Stimulated activated CD4-positive, alpha-beta T cell treated with anti-CD3 and anti-CD28 coated beads, Interleukin-12 subunit alpha, Interleukin-12 subunit beta, amount 100 ng/mL, for 4 hours (primary cell): ENCODE measurements at places on chromosomes 6 and 20.

DNA sequence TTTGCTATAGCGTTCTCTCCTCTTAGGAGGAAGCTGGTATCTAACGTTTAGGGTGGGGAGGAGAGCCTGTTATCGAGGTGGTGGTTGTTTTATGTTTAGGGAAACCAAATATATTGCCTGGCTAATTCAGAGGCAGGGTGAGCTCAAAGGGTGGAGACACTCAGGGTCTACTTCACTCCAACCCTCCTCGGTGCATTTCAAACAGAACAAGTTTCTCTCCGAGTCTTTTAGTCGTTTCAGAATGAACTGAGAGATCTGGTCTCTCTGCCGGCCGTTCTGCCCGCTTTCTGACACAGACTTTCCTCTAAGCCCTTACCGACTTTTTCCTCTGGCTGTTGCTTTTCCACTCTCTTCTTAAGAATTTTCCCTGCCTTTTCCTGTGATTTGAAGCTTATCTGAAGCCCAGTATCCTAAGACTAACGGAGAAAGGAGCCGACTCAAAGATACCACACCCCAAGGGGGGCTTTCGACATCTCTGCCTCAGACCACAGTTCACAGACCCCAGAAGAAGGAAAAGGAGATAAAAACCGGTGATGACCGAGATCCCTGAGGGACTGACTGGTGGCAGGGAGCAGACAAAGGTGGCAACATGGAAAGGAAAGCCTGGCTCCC, 865 bp downstream of the STK38 start:
- DNase-seq = no peak

DNA sequence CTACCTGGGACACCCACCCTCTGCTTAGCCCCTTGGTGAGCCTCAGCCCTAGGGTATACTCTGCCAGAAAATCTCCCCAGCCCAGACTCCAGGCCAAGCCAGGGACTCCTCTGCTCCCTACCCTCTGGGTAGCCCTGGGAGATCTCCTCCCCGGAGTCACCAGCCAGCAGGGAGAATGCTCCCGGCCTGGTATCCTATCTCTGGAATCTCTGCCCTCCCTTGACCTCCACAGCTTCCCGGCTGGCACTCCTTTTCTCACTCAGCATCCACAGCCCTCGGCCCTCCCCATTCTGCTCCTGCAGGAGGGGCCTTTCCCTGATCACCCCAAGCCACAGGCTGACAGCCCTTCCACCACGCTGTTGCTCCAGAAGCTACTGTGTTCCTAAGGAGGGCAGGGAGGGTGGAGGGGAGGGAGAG, 22.6 kb downstream of the NOL4L start:
- DNase-seq = no peak

DNA sequence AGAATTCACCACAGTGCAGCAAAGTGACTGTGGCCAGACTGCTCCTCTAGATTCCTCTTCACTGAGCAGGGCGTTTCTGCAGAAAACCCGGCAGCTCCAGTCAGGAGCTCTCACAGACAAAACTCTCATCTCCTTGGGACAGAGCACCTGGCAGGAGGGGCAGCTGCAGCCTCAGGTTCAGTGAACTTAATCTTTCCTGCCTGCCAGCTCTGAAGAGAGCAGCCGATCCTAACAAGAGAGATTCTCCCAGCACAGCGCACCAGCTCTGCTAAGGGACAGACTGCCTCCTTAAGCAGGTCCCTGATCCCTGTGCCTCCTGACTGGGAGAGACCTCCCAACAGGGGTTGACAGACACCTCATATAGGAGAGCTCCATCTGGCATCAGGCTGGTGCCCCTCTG, 1065.5 kb downstream of the GRIK2 start:
- no peak for DNase-seq

GRCh38 chr6:121593011-121593641, 157.7 kb downstream of the GJA1 start:
- DNase-seq = no peak

DNA sequence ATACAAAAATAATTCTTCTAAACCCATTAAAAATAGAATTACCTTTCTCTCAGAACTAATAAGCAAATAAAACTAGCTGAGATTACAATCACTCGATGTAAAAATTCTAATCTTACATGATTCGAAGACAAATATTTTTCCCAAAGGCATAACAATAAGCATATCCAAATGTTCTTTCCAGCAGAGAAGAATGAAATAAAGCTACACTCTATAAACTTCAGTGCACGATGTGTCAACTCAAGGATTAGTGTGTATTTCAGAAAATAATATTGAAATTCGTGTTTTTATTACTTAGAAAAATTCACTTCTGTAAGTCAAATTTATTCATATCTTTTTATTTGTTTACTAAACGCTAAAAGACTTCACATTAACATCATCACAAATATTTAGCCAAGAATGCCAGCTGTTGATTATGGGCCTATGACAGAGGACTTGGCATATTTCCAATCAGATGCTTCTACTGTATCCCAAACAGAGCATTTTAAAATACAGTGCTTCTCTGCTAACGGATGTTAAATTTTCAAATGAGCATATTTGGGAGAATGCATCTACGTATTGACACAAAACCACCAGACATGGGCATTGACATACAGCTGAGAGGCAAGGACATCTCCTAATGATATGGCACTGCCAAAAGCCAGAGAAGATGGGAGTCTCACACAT, 54.7 kb upstream of the PDE7B start:
- no peak for DNase-seq

DNA sequence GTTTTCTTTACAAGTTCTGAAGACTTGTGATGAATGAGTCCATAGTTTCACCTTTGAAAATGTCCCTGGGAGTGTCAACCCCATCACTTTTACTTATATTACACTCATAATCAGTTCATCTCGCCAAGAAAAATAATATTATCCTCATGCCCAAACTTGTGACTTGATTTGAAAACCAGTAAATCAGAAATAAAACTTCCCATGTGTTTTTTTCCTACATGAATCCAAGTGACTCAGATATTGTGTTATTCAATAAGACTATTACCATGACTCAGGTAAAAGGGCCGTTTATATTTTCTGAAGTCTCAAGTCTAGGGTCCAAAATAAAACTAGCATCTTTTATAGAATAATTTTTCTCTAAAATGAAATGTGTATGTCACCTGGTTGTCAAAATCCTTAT, 15.8 kb upstream of the CYP24A1 start:
- DNase-seq = no peak

GRCh38 chr6:148885136-148885865, 138.5 kb downstream of the UST start:
- DNase-seq = no peak

DNA sequence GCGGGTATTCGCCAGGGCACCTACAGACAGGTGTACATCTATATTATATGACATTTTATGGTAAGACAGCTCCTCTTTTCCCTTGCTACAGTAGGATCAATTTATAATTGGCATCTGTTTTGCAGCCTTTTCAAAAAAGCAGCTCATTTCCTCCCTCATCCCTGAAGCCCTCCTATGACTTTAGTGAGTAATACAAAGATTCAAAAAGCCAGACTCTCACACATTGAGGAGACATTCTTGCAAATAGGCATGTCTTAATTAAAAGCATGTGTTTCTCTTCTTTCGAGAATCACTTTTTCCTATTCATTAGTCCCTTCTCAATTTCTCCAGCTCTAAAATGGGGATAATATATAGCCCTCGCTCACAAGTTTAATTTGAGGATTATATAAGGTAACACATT, 283.4 kb downstream of the TBC1D7 start:
- no peak for DNase-seq
